HuH-7 (cell line): ENCODE measurements at places on chromosomes 13 and 19.

DNA sequence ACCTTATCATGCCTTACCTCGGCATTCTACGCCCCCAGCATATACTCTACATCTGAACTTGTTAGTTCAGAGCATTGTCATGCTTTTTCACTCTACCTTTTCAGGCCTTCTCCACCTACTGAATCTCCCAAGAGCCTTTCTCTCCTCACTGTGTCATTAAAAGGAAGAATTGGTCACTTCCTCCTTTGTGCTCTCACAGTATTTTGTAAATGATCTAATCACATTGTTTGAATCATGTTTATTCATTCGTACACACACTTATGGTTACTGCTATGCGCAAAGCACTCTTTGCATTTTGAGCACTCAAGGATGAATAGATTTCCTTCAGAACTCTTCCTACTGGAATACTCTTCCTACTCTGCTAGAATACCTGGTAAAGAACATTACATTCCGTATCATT lies 15.8 kb upstream of the ELF1 start:
- no peak for DNase-seq

DNA sequence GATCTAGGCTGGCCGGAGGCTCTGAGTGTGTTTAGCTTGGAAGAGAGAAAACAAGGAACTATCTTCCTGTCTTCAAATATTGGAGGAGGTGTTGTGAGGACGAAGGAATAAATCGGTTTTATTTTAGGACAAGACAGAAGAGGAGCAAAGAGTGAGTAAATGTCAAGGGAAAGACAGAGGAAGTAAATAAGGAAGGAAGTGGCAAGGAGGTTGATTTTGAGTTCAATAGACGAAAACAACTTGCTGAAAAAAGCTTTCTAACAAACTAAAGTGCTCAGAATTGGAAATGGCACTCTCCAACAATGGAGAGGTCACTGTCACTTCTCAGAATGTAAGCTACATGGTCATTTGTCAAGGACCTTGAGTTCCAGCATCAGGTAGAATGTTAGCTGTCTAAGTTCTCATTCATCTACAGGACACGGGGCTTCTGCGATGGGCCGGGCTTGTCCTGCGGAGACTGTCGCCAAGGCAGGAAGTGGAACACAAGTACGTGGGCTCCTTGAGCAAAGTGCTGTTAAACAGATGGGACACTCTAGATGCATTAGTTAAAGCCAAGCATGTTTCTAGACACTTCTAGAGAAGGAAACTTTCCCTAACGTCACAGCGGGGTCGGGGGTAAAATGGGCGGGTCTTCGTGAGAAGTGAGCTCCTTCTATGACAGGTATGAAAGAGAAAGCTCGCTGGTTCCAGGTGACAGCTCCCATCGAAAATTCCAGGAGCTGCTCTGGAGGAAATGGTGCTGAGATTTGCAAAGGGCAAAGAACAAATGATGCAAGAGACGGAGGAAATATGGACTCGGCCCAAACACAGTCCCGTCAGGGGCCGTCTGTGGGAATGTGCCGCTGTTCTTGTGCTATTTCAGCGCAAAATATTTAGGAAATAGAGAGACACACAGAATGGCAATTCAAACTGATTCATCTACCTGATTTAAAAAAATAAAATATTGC lies 103.9 kb upstream of the UBL3 start:
- no peak for DNase-seq

DNA sequence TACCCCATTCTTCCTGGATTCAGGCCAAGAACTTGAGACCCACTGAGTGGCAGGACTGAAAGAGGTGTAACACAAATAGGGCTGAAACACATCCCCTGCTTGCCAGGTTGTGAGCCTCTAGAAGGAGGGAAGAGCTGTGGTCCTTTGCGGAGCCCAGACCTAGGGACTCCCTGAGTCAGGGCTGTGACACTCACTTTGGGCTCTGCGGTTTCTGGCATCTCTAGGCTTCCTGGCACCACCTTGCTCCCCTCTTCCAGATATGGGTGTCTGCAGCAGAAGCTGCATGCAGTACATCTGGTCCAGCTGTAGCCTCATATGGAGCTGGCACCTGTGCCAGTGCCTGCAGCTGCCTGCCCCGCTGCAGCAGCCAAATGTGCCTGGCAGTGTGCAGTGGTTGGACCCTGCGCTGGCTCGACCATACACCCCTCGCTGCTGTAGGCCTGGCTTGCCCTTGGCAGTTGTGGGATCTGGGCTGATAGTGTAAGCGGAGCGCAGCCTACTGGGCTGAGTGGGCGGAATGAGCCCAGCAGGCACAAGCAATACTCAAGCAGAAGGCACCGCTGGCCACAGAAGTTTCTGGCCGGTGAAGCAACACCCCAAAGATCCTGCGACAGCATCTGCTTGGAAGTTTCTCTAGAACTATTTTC lies 290.4 kb downstream of the SLITRK6 start:
- DNase-seq = no peak

DNA sequence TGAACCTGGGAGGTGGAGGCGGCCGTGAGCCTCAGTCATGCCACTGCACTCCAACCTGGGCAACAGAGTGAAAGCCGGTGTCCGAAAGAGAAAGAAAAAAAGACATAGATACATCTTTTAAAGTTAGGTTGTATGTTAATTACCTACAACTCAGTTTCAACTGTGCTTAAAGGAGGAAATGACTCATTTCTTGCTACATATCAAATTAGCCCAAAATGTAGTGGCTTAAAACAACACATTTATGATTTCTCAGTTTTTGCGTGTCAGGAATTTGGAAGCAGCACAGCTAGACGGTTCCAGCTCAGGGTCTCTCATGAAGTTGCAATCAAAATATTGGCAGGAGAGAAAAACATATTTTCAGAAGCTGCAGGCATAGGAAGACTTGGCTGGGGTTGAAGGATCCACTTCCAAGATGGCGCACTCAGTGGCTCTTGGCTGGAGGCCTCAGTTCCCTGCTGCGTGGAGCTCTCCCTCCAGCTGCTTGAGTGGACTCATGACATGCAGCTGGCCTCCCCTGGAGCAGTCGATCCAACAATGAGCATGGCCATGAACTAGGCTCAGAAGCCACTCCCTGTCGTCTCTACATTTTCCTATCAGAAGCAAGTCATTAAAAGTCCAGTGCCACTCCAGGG lies 7.1 kb downstream of the LDLR start:
- no peak for DNase-seq

DNA sequence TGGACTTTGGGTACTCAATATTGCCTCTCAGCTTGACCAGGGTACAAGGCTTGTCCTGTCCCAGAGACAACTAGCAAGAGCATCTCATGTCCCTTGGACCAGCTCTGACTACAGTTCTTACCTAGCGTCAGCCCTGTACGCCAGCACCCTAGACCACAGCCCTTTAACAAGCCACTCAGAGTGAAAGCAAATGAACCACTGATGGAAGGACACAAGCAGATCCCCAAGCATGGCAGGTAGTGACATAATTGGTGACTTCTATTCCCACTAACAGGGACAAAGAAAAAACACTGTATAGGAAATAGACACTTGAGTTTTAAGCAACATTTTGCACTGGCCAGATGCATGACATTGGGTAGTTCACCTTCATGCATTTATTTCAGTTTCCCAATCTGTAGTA lies 8.8 kb upstream of the LRCH1 start:
- DNase-seq = no peak

GRCh38 chr19:38425222-38425809 lies 703 bp downstream of the RASGRP4 start:
- DNase-seq = no peak
